Stomach (tissue), 19 donors: ENCODE measurements at places on chromosomes 3 and 15.

- H3K27ac ChIP-seq, result no peak overlapping the region
- peaks cover 32% of the 10 kb centered on the region for H3K4me1 ChIP-seq
- H3K4me3 ChIP-seq, result no peak overlapping the region
- no peaks in the 10 kb centered on the region for H3K36me3 ChIP-seq
- DNase-seq, result no peak
Measured at GRCh38 chr15:77985931-77986480, 91.5 kb downstream of the TBC1D2B start.

DNA sequence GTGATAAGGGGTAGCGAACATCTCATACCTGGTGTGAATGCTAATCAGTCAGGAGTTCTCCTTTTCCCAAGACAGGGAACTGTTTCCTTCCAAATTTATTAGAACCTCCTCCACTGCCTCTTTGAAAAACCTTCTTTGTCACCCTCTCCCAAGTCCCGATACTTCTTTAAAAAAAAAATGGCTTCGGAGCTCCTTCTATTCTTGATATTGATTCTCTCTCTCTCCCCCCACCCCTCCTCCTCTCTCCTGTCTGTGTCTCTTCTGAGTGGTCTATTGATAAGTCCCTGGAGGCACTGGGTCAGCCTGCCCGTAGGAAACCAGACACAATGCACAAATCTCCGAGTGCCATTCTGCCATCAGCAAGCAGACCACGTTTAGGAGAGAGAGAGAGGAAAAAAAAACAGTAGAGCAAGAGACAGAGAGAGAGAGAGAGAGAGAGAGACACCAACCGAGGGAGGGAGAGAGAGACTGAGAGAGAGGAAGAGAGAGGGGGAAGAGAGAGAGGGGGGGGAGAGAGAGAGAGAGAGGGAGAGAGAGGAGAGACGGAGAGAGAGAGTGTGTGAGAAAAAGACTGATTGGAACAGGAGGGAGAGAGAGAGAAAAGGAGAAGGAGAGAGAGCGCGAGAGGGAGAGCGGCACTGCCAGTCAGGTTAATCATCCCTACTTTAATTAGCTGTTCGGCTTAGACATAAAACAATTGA is 160.9 kb downstream of the TIGIT start:
- H3K4me1 ChIP-seq, result peaks cover 70% of the 10 kb centered on the region
- no peaks in the 10 kb centered on the region for H3K27me3 ChIP-seq

- no peaks in the 10 kb centered on the region for H3K27me3 ChIP-seq
Measured at GRCh38 chr3:126474498-126475412, 936 bp downstream of the ZXDC start.

- no peaks in the 10 kb centered on the region for H3K4me1 ChIP-seq
- no peak overlapping the region for H3K27ac ChIP-seq
- H3K27me3 ChIP-seq, result peaks cover 8% of the 10 kb centered on the region
- DNase-seq, result no peak
Measured at GRCh38 chr15:62369454-62369853, 204.4 kb upstream of the C2CD4B start.

GRCh38 chr3:52451237-52452083 is 2.4 kb downstream of the TNNC1 start:
- no peaks in the 10 kb centered on the region for H3K27me3 ChIP-seq
- no peaks in the 10 kb centered on the region for H3K36me3 ChIP-seq
- DNase-seq, result no peak
- peaks cover 26% of the 10 kb centered on the region for H3K4me1 ChIP-seq
- H3K27ac ChIP-seq, result no peak overlapping the region

- H3K27ac ChIP-seq, result no peak overlapping the region
- H3K36me3 ChIP-seq, result no peaks in the 10 kb centered on the region
- peaks cover 54% of the 10 kb centered on the region for H3K27me3 ChIP-seq
- H3K4me3 ChIP-seq, result no peak overlapping the region
- DNase-seq, result no peak
Measured at GRCh38 chr3:10993729-10994065, 1.1 kb downstream of the SLC6A1 start.

DNA sequence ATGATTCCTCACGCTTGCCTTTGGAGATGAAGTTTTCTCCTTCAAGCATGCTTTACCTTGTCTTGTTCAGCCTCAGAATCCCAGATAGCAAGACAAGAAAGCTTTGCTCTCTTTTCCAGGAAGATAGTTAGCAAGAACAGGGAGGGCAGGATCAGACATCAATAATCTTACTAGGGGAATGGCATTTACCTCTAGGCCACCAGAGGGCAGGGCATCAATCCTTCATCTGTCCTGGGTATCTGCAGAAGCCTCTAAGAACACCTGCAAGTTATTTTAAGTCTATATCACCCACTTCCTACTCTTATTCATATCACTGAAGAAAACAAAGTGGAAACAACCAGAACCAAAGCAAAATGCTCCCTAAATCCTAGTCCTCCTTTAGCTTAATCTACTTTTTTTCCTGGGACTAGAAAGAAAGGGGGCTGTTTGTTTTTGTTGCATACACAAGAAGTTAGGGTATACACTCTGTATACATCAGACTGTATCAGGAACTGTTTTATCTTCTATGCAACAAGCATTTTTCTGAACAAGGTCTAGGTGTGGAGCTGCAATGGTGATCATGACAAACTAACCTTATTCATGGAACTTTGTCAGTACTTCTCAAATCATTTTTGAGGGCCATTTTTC is 862.5 kb downstream of the CADM2 start:
- peak; percentile 31 for DNase-seq
- no peaks in the 10 kb centered on the region for H3K4me1 ChIP-seq
- no peaks in the 10 kb centered on the region for H3K36me3 ChIP-seq
- H3K4me3 ChIP-seq, result no peak overlapping the region
- no peaks in the 10 kb centered on the region for H3K27me3 ChIP-seq

DNA sequence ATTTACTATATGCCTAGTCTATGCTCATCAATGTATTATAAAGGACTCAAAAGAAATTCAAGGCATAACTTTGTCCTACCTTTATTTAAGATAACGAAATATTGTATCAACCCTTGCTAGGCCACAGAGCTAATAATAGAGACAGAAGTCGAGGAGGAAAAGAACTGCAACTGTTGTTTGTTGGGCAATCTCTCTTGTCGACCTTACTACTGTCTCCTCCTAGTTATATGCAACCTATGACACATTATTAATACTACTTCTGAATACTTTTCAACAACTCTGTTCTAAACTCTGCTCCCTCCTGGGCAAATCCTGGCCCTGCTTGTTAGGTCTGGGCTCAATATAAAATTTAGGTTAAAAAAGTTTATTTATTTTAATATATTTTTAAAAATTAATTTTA is 24.6 kb downstream of the SPPL2A start:
- no peak overlapping the region for H3K4me3 ChIP-seq
- DNase-seq, result no peak
- no peaks in the 10 kb centered on the region for H3K4me1 ChIP-seq
- H3K36me3 ChIP-seq, result peaks cover 97% of the 10 kb centered on the region
- no peaks in the 10 kb centered on the region for H3K27me3 ChIP-seq
- H3K27ac ChIP-seq, result no peak overlapping the region
